ENCODE measurements at places on chromosomes 3 and 15. TPM values are rescaled to one million over a fixed set of nuclear protein-coding genes. Genes with fewer than 3 reads are reported as not detected.

GRCh38 chr3:12076031-12076430 lies 71.8 kb downstream of the SYN2 start:
- no peak for DNase-seq

Gene ATP10A
- total RNA-seq: 19.9 TPM

Gene XCR1
- 0.26 TPM for total RNA-seq

DNA sequence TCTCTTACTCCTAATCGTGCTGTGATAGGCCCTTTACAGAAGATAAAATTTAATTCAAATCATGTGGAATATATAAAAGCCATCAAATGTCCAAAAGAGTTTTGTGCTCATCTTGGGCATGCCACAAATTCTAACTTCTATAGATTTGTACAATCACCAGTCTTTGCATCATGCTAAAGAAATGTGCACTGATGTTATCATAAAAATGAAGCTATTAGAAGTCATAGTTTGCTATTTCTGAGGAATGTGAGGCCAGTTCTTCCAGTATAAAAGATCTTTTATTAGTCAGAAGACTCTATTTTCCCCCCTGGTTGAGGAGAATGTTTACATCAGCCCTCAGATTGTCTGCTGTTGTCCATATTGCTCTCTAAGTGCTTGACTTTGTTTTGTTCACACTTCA lies 2.1 kb upstream of the ANXA2 start:
- DNase-seq: no peak

- no peak for DNase-seq
Observed at GRCh38 chr15:38127306-38127771, 125.3 kb upstream of the SPRED1 start.

Gene KBTBD8
- 3.1 TPM for total RNA-seq

Gene NPAP1
- total RNA-seq: not detected

Gene IL17RD
- 4.3 TPM for total RNA-seq

Gene PLCB2
- 55.8 TPM for total RNA-seq

Gene RPP25
- total RNA-seq: 3.6 TPM

Gene APH1B
- 28.4 TPM for total RNA-seq

DNA sequence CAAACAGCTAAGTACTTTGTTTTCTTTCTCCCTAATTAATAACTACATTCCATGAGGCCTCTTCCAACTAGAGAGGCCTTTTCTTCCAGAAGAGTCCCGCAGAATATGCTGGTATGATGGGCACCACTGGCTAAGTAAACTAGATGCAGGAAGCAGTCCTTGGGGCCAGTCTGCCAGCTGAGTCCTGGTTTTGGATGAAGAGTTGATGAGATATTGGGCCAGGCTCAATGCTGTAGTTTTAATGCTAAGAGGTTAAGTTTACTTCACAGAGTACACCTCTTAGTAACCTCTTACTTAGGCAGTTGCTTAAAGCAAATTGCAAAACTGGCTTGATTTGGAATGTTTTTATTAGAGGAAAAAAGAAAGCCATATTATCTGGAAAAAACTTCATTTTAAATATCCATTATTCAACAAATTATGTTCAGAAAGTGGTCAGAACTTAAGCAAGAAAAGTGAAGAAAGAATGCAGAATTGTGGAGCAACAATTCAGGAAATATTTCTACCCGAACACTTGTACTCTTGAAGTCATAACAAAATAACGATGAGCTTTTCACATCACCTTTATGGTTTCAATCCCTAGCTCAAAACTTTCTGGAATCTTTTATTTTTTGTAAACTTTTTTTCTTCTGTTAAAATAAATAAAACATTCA lies 178.4 kb upstream of the CDIN1 start:
- no peak for DNase-seq

- DNase-seq: no peak
Observed at GRCh38 chr15:59035201-59035600, 47.7 kb downstream of the RNF111 start.

- no peak for DNase-seq
Observed at GRCh38 chr15:92438471-92438870, 44.8 kb downstream of the ST8SIA2 start.

Gene GOLGA8O
- 13.0 TPM for total RNA-seq

DNA sequence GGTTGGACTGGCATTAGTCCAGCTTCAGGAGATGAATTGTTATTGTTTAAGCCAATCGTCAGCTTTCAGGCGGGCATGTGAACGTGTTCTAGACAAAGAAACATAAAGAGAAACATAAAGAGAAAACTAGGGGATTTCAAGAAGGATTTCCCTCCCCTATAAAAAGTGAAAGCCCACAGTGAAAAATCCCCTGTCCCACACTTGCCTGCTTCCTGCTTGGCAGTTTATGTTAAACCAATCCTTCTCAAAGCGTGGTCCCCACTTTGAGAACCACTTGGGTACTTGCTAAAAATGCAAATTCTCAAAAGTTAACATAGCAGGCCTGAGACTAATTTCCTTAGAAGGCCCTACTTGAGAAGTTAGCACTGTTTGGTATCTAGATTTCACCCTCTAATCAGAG lies 293.0 kb upstream of the SOX14 start:
- no peak for DNase-seq

GRCh38 chr3:16559653-16560365 lies 45.4 kb downstream of the DAZL start:
- no peak for DNase-seq

Gene PCCB
- total RNA-seq: 18.7 TPM

Gene LMCD1
- 1,289 TPM for total RNA-seq

DNA sequence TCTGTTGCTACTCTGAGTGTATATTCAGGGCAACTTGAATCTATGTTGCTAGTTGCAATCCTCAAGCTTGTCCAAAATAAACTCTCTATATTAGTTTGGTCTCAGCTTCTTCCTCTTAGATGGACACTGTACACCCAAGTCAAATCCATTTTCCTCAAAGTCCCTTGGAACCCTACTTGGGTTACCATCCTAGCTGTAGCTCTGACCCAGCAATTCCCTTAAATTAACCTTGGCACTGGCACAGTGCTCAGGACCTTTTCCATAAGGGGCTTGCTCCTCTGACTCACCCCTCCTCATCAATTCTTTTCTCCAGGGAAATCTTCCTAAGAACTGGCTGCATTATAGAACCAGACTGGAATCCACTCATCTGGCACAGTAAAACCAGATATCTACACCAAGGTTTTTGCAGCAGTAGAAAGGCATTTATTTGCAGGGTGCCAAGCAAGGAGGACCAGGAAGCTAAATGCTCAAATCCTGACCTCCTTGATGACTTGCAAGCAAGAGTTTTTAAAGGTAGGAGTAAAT lies 44.9 kb upstream of the B3GALNT1 start:
- DNase-seq: no peak

- no peak for DNase-seq
Observed at GRCh38 chr3:151357463-151357850, 27.1 kb downstream of the P2RY12 start.

Gene FRMD5
- 0.78 TPM for total RNA-seq

Gene SLC51A
- 0.49 TPM for total RNA-seq

- no peak for DNase-seq
Observed at GRCh38 chr15:82918607-82919230, 33.8 kb downstream of the HOMER2 start.

Gene TRH
- not detected for total RNA-seq

DNA sequence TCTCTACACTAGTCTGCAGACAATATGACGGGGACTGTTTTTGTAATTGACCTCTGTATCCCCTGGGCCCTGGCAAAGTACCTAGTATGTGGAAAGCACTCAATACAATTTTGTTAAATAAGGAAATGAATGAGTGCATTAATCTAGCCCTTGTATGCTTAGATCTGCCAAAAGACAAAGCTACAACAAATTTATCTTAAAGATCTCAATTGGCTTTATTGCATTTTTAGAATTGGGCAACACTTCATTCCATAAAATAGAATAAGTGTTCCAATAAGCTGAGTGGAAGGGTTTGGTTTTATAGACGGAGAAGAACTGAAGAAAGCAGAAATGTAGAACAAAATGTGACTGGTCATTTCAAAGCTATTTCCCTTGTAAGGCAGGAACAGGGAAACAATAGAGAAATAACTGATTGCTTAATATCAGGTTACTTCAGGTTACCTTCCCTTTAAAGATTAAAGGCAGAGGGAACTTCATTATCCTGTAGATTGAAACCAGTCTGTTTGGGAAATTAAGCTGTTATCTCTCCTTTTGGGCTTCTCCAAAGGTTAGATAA lies 108.3 kb upstream of the MME start:
- no peak for DNase-seq

GRCh38 chr15:81966631-81967030 lies 79.2 kb downstream of the MEX3B start:
- no peak for DNase-seq

DNA sequence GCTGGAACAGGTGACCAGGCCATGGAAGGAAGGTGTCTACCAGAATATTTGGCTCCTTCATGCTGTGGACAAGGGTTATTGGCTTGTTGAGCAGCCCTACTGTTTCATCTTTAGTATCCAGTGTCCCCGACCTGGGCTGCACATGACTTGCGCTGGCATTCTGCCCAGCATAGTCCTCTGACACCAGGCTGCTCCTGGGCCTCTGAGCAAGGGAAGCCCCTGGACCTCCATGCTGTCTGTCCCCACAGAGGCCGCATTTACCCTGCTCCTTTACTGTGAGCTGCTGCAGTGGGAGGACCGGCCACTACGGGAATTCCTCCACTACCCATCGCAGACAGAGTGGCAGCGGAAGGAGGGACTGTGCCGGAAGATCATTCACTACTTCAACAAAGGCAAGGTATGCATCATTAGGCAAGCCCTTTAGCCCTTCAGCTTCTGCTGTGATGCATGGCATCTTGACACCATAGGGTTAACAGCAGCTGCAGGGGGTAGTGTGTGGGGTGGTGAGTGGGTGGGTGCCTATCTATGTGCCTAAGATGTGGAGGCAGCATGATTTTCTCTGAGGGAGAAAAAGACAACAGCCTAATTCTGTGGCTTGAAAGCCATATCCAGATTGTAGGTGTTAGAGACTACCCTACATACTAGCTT lies 44.0 kb upstream of the MANF start:
- no peak for DNase-seq

DNA sequence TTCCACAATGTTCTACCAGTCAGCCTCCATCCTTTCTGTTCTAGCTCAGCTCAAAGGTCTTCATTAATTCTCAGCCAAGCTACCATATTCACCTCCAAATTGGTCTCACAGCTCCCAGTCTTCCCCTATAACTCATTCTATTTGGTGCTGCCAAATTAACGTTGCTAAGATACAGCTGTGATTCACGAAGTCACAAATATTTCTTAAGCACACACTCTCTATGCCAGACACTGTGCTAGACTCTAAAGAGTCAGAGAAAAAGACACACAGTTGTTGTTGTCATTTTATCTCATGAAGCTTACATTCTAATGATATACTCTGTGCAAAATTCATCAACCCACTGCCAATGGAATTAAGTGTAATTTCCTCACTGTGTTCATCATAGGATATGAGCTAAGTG lies 102.8 kb downstream of the FRMD5 start:
- no peak for DNase-seq

GRCh38 chr15:77631745-77632533 lies 773 bp downstream of the LINGO1 start:
- DNase-seq: no peak

GRCh38 chr3:19539518-19540392 lies 391.4 kb downstream of the KCNH8 start:
- no peak for DNase-seq

DNA sequence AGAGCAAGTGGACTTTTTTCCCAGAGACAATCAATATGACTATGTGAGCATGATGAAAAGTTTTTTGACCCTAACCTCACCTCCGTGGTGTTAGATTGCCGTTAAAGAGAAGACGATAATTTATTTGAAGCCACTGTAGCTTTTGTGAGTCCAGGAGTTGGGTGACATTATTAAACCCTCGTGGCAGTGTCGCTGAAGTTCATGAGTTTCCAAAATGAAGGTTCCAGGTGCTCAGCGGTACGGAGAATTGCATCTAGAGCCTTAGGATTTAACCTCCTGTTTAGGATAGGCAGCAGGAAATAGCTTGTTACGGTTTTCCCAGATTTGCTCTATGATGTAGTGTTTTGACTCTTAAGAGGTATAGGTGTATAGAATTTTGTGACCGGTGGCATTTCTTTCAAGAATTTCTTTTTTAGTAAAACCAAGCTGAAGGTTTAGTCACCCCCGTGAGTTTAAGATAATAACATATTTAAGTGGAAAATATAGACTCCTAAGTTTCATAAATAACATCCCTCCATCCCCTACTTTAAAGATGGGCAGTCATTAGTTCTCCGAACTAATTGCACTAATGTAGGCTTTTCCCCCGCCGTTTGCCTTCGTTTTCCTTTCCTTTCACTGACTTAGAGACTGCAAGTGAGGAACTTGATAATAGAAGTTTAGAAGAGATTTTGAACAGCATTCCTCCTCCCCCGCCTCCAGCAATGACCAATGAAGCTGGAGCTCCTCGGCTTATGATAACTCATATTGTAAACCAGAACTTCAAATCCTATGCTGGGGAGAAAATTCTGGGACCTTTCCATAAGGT lies 2.0 kb downstream of the SMC4 start:
- peak; percentile 50 for DNase-seq

- peak; percentile 55 for DNase-seq
Observed at GRCh38 chr15:42184296-42184695, 23.8 kb downstream of the VPS39 start.

DNA sequence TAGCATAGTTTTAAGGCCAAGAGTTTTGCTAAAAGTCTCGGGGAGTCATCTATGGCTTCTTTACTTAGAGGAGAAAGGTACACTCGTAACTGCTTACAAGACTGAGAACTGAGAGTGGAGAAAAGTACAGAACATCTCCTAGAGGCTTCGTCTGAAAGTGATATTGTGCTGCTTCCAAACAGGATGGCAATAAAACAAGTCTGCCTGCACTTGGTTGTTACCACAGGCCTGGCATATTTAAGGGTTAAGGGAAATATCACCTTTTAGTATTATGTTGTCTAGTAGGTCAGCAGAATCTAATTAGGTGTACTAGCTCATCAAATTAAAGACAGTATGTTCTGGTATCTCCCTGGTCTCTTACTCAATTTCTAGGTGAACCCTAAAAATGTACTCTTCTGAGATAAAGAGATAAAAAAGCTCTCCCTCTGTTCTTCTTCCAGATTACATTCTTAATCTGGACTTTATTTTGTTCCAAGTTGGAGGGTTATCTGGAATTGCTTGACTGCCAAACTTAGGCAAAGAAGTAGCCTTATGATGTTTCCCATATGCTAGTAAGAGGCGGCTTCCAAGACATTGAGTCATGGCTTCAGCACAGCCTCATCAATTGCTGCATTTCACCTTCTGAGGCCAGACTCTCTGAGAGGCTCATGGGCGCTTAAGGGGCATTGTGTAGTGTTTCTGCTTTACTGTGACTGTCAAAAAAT lies 181.3 kb downstream of the LSAMP start:
- no peak for DNase-seq

- DNase-seq: no peak
Observed at GRCh38 chr3:136942803-136943202, 15.0 kb upstream of the IL20RB start.

Gene SAMD7
- not detected for total RNA-seq
